ENCODE measurements at places on chromosomes 5 and 9.

DNA sequence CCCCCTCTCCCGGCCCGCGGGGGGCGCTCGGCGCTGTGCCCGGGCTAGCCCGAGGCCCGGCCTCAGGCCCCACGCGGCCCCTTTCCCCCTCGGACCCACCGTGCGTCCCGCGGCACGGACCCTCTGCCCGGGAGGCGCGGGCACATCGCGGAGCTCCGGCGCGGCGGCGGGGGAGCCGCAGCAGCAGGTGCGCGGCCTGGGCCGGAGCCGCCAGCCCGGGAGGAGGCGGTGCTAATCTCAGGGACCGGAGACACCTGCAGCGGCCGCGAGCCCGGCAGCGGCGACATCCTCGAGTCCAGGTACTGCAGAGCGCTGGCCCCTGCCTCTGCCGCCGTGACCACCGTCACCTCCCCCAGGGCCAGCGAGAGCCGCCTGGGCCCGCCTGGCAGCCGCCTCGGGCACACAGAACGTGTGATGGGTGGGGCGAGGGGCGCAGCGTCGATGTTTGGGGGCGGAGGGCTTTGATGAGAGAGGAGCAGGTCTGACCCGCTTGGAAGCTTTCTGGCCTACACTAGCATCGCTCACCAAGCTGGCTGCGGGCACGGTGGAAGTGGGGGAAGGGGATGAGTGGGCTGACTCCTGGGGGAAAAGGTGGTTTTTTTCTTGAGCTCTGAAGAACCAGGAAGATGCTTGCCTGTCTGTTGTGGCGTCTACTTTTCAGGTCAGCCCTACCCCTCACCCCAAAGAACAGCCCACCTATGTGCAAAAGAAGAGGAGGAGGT lies 524 bp downstream of the CYFIP2 start:
- no peak for DNase-seq

GRCh38 chr9:124774129-124774978 lies 2.6 kb upstream of the OLFML2A start:
- DNase-seq: no peak

DNA sequence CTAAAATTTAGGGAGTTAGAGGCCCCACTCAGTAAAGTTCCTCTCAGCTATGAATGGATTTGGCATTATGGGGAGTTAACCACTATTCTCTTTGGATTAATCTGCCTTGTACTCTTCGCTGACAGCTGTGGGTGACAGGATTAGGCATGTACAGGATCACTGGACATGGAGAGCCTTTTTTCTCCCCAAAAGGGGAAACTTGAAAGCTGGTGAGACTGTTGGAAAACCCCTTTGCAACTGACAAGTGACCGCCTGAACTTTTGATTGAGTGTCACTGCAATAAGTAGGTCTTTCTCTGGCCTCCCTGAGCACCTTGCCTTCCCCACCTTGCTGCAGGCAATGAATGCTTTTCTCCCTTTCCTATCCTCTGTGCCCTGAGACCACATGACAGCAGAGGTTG lies 68.3 kb downstream of the ERP44 start:
- DNase-seq: no peak

GRCh38 chr9:92988215-92988768 lies 41.0 kb downstream of the FGD3 start:
- DNase-seq: no peak

GRCh38 chr9:26748449-26749058 lies 144.0 kb downstream of the CAAP1 start:
- no peak for DNase-seq

DNA sequence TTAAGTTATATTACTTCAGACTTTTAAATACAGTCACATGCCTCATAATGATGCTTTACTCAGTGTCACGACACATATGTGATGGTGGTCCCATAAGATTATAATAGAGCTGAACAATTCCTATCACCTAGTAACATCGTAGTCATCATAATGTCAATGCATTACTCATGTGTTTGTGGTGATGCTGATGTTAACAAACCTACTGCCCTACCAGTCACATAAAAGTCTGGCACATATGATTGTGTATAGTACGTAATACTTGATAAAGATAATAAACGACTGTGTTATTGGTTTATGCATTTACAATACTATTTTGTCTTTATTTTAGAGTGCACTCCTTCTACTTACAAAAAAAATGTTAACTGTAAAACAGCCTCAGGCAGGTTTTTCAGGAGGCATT lies 103.7 kb downstream of the PAM start:
- no peak for DNase-seq

GRCh38 chr9:112378328-112379176 lies 1.4 kb upstream of the HSDL2 start:
- no peak for DNase-seq
